Skeletal muscle cell (primary cell): ENCODE measurements at places on chromosomes 12 and 14.

DNA sequence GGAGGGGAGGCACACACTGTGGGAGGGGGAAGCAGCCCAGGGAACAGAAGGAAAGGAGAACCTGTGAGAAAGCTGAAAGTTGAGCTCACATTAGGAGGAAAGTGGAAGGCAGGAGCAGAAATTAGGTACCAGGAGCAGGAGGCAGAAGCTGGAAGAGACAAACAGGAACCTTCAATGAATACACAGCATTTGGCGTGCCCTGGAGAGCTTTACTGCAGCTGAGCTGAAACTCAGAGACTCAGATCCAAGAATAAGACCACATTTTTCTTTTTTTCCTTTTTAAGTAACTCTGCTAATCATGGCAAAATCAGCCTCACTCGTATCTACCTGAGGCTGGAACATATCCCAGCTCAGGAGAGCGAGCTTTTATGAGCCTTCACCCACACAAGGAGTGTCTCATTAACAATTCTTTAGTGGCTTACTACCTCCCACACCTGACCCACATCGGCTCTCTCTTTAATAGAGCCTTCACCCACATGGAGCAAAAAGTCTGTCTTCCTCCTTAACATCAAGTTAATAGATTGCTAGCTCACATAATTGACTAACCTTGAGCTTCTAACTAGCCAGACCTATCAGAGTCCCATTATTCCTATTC is 18.2 kb upstream of the CERS5 start:
- no peak for DNase-seq

GRCh38 chr14:99522025-99522401 is 40.8 kb downstream of the CCNK start:
- no peak for DNase-seq

GRCh38 chr14:102817942-102818940 is 41.0 kb downstream of the TRAF3 start:
- DNase-seq = no peak

DNA sequence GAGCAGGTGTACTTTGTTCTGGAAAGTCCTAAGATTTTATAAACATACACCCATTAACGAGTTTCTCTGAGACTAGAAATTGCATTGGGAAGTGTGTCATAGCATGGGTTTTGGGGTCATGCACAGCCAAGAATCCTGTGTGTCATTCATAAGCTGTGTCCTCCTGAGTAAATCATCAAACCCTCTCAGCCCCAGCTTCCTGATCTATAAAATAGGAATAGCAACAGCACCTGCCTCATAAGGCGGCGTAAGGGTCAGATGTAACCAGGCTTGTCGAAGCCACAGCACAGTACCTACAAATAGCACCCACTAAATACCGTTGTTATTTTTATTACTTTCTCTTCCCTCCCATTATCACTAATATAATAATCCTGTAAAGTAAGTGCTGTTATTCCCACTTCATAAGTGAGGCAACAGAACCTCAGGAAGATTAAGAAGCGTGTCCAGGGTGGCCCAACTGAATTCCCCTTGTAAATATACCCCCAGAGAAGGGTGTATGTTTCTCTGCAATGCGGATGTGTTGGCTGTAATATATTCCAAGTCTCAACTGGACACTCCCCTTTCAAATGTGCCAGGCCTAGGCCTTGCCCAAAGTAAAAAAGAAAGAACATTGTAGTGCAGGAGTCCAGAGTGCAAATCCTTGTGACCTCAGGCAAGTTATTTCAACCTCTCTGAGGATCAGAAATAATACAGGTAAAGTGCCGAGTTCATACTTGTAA is 188.3 kb upstream of the BCL2L14 start:
- DNase-seq = no peak

DNA sequence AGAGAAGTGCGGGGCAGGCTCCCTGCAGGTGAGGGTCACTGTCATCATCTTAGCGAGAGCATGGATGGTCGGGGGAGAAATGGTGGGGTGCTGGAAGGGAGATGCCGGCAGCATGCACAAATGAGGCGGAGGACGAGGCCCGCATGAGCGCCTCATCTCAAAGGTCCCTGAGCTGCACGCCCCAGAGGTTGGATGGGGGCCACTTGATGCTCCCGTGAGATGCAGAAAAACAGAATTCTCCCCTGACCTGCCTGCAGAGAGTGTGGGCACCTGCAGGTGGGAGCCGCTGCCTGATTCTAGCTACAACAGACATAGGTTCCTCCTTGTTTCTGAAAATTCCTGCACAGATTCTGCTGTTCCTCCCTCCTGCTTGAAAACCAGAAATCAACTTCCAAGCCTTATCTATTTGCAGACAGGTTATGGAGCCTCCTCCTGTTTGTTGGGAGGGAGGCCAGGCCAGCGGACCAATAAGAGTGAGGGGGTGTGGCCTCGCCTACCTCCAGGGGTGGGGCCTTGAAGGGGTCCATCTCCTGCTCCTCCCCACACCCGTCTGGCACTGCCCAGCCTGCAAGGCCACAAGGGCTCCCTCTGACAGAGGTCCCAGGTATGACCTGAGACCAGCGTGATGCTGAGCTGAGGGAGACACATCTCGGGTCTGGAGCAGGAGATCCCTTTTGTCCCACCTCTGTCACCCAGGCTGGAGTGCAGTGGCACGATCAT is 67.2 kb downstream of the KDM2B start:
- no peak for DNase-seq

GRCh38 chr14:74685921-74686678 is 26.8 kb downstream of the AREL1 start:
- DNase-seq = no peak
